NCI-H446 treated with DMSO at 0.1 percent for 48 hours (cell line): ENCODE measurements at places on chromosomes 4 and X.

DNA sequence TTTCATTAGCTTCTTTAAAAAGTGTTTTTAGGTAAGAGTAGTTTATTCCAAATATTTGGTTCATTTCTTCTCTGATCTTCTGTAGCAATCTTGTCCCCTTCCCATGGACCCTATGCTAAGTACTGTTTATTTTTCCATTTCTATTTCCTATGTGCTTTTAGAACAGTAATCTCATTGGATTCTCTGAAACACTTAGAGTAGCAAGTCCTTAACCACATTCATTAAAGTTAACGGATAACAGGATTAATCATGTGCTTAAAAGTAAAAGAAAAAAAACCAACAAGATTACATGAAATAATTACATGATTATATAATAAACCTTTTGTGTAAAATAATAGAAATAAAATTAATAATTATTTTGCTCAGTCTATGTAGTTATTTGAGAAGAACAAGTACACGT lies 929.7 kb downstream of the C4orf33 start:
- no peak for DNase-seq

- no peak for DNase-seq
These were observed 60.3 kb downstream of the USP11 start for GRCh38 chrX:47293106-47293505.

DNA sequence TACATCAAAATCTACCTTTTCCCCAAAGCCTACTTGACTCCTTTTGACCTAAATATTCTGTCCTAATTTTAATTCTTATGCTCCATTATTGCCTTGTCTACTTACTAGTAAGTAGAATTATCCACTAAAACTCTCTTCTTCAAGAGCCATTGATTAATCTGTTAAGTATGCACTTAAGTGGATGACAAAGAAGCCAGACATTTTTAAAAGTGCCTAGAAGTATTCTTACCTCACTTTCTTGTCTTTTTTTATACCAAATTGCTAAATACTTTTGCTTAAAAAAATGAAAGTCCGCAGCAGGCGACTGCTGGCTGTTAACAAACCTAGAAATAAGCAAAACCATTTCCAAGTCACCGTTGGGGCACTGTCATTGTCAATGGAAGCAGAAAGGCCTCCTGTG lies 20.1 kb upstream of the FRMPD4 start:
- DNase-seq, result no peak

- no peak for DNase-seq
These were observed 12.6 kb downstream of the NOCT start for GRCh38 chr4:139028191-139028661.

DNA sequence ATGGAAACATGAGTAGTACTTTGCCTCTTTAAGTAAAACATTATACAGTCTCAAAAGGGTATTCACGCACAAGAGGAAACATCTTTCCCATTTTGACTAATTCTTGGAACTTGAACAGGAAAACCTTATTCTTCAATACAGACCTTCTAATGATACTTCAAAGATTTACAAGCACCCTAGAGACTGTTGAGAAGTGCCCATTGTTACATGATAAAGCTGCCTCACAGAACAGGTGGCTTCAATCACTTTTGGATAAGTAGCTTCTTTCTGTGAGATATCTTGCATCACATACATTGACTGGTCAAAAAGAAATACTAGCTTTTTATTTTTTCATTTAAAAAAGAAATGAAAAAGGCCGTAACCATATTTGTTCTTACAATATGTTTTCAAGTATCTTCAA lies 219.4 kb downstream of the EPHA5 start:
- no peak for DNase-seq

GRCh38 chr4:97942951-97943350 lies 200.3 kb downstream of the STPG2 start:
- DNase-seq, result no peak

- no peak for DNase-seq
These were observed 142.2 kb downstream of the GLRA3 start for GRCh38 chr4:174686826-174687225.

DNA sequence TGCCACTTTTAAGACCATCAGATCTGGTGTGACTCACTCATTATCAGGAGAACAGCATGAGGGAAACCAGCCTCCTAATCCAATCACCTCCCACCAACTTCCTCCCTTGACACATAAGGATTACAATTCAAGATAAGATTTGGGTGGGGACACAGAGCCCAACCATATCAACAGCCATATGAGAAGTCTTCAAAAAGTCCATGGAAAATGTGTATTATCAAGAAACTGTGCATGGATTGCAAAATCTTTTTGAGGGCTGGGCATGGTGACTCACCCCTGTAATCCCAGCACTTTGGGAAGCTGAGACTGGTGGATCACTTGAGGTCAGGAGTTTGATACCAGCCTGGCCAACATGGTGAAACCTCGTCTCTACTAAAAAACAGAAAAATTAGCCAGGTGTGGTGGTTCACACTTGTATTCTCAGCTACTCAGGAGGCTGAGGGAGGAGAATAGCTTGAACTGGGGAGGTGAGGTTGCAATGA lies 17.8 kb upstream of the RPL39 start:
- DNase-seq, result no peak

- DNase-seq, result peak; percentile 45
These were observed 3.5 kb downstream of the TMSB4X start for GRCh38 chrX:12978205-12979025.

- DNase-seq, result no peak
These were observed 16.8 kb upstream of the C4orf51 start for GRCh38 chr4:145663194-145663593.

GRCh38 chr4:143357161-143357845 lies 20.6 kb downstream of the GAB1 start:
- no peak for DNase-seq

DNA sequence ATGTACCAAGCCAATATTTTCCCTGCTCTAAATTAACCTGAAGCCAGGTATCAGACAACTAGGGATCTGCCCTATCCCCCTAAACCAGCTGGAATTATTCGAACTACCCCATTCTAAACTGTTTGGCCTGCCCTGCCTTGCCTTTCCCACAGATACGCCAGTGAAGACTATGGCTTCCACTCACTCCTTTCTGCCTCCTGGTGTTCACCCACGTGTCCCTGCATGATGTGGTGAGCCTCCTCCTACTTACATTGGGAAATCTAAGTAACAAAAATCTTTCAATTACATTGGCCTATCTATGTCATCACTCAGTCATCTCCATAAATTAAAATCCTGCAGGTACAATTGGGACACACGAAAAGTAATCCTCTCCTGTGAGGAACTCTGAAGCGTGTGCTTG lies 6.1 kb upstream of the LDOC1 start:
- no peak for DNase-seq

DNA sequence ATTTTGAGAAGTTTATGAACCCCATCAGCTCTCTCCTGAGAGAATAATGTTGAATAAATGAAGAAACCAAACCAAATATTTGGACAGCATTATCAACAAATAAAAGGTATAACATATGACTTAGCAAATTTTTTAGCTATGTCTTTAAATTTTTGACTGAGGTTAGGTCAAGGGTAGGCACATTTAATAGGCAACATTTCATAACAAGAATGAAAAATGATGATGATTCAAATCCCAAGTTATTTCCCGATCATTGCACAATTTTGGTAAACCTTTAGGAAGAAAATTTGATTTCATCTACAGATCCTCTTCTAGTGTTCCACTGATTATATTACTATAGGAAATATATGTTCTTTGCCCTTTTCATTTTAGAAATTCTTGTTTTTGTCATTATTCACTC lies 123.7 kb upstream of the TLR3 start:
- no peak for DNase-seq

- no peak for DNase-seq
These were observed 99.0 kb upstream of the QRFPR start for GRCh38 chr4:121479808-121480207.

DNA sequence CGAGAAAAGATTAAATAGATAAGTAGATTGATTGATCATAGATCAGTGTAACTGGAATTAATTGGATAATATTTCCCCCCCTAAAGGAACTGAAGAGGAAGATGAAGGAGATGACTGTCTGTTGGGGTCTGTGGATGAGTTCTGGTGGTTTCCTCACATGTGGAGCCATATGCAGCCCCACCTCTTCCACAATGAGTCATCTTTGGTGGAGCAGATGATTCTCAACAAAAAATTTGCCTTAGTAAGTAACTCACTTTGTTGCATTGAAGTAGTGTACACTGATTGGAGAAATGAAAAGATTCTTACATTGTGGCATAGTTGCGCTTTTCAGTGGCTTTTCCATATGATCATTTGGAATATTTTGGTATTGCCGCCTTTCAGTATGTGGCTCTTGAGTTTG lies 80.4 kb downstream of the NDST3 start:
- no peak for DNase-seq

DNA sequence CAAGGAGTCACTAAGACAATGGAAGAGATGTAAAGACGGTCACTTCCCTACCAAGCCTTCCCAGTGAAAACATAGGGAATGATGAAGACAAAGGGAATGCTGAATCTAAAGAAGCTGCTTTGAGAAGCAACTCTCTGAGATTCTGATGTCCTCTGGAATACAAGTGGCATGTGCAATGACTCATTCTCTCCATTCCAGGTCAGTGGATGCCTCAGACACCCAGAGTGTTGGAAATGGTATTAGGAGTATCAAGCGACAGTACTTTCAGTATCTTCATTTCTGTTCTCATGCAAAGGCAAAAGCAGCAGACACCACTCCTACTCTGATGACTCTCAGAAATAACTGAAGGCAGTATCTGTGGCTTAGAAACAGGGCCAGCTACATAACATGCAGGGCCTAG lies 102.6 kb downstream of the FSTL5 start:
- no peak for DNase-seq

DNA sequence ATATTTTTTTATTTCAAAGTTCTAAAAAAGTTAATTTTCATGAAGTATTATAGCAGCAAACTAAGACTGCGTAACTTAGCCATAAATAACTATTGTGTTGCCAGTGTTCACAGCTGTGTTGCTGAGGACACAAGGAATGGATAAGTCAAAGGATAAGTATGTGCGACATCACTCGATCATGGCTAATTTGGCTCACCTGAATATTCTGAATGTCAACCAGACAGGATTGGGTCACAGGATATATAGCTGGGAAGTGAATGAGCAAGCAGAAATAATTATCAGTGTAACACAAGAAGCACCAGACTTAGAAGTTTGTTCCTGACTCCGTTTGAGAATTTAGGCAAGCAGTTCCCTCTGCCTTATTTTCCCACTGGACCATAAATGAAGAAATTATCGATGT lies 33.9 kb downstream of the PRDM8 start:
- no peak for DNase-seq

DNA sequence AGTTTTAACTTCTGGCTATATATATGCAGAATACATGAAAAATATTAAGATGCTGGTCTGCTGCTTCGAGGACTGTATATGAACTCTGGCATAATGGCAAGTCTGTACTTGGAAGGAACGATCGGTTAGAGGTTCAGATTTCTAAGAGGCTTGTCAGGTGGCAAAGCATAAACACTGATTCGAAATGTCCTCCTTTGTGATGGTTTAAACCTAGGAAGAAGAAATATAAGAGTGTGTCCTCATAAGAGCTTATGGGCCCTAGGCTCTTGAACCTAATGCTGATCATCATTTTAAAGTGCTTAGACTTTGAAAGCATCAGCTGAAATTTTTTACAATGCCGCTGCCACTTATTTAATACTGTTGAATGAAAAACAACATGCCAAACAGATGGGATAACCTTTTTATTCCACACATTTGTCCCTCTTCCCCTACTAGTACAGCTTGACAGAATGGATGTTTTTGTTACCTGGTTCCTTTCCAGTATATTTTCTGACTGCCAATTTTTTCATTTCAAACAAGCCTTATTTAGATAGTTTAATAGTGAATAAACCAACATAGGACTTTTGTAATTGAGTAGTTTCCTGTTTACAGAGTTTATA lies 8.8 kb downstream of the SPRY1 start:
- DNase-seq, result no peak

GRCh38 chr4:152256996-152257395 lies 278.9 kb downstream of the FBXW7 start:
- no peak for DNase-seq

GRCh38 chr4:31877429-31877828 lies 1157.3 kb downstream of the PCDH7 start:
- DNase-seq, result no peak

DNA sequence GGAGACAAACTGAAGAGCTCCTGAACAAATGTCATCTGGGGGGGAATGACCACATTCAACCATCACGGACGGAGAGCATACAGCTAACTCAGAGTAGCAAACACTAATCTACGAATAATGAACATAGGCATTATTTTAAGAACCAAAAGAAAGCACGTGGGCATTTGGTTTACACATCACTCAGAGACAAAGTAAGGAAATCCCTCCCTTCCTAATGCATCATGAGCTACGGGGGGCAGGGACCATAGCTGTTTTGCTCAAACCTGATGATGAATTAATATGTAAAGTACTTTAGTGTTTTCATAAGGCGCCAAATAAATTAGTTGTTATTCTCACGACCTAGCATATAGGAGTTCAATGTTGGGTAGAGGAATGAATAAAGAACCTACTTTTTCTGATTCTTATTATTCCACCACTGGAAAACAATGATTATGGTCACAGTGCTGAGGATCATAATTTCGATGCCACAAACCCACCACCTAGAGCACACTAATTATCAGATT lies 11.7 kb upstream of the TMEM156 start:
- DNase-seq, result no peak

GRCh38 chrX:140190441-140191108 lies 225.3 kb upstream of the CXorf66 start:
- DNase-seq, result no peak

- DNase-seq, result no peak
These were observed 25.6 kb downstream of the SMARCA5 start for GRCh38 chr4:143538979-143539669.

- no peak for DNase-seq
These were observed at the start of gene GABRE for GRCh38 chrX:151974336-151975227. TSS of gene GABRE (minus strand) at chrX:151974676. CDS start at chrX:151974625, 51 bp downstream.

DNA sequence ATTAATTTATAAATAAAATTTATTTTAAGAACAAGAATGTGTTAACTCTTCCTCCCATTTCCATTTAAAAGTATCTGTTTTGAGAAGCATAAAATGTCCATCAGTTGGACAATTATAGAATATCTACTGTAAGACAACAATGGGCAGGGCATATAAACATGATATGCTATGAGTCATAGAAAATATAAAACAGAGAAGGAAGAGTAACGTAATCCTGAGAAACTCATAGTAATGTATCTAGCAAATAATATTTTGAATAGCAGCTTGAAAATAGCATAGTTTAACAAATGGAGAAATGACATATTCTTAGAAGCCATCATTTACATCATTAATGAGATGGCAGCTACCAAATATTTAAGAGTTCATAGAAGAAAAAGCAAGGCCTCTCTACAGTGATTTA lies 820.3 kb upstream of the PCDH10 start:
- no peak for DNase-seq

DNA sequence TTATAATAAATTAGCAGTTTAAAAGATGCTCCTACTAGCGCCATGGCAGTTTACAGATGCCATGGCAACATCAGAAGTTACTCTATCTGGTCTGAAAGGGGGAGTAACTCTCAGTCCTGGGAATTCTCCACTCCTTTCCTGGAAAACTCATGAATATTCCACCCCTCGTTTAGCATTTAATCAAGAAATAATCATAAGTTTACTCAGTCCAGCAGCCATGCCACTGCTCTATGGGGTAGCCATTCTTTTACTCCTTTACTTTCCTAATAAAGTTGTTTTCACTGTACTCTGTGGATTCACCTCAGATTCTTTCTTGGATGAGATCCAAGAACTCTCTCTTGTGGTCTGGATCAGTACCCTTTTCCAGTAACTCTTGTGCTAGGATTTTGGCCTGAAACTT lies 52.3 kb downstream of the GUCY1B1 start:
- no peak for DNase-seq

GRCh38 chrX:129797251-129797906 lies 17.6 kb downstream of the SASH3 start:
- no peak for DNase-seq
